ENCODE measurements at places on chromosomes 7 and 10. TPM values are rescaled to one million over a fixed set of nuclear protein-coding genes. Genes with fewer than 3 reads are reported as not detected.

CHRM2 gene
- 11.4 TPM for total RNA-seq

PHTF2 gene
- total RNA-seq: 18.6 TPM

ITIH5 gene
- 34.0 TPM for total RNA-seq

PRPS1L1 gene
- not detected for total RNA-seq

SPDYE1 gene
- not detected for total RNA-seq

STEAP1 gene
- total RNA-seq: 3.4 TPM

FAM200A gene
- 10.2 TPM for total RNA-seq

NPSR1 gene
- not detected for total RNA-seq

SPDYE6 gene
- total RNA-seq: not detected

MAGI2 gene
- 5.7 TPM for total RNA-seq

BEND7 gene
- total RNA-seq: 16.4 TPM

PFKFB3 gene
- 14.0 TPM for total RNA-seq

ASB10 gene
- not detected for total RNA-seq

SOSTDC1 gene
- 6.0 TPM for total RNA-seq

PFKP gene
- total RNA-seq: 48.8 TPM

HABP2 gene
- total RNA-seq: 7.5 TPM

NUTM2D gene
- total RNA-seq: 9.9 TPM

VAX1 gene
- total RNA-seq: 0.58 TPM

GPR26 gene
- 1.8 TPM for total RNA-seq

PILRA gene
- total RNA-seq: 2.8 TPM

OPN1SW gene
- total RNA-seq: not detected

ZNF239 gene
- total RNA-seq: 2.4 TPM

CBLL1 gene
- 25.0 TPM for total RNA-seq

GIMAP6 gene
- not detected for total RNA-seq

CFTR gene
- 11.0 TPM for total RNA-seq

NPVF gene
- not detected for total RNA-seq

ANKRD1 gene
- total RNA-seq: 2.1 TPM

SLC35B4 gene
- total RNA-seq: 25.9 TPM

EGFR gene
- 44.6 TPM for total RNA-seq

YAE1 gene
- 37.2 TPM for total RNA-seq

ST8SIA6 gene
- 1.0 TPM for total RNA-seq

CRTAC1 gene
- total RNA-seq: 5.3 TPM

Data from type B pancreatic cell (in vitro differentiated cells).